CD4-positive, alpha-beta T cell treated with Interleukin-6 at 100 ng/mL for 8 hours (primary cell): ENCODE measurements at places on chromosomes 3 and 15.

DNA sequence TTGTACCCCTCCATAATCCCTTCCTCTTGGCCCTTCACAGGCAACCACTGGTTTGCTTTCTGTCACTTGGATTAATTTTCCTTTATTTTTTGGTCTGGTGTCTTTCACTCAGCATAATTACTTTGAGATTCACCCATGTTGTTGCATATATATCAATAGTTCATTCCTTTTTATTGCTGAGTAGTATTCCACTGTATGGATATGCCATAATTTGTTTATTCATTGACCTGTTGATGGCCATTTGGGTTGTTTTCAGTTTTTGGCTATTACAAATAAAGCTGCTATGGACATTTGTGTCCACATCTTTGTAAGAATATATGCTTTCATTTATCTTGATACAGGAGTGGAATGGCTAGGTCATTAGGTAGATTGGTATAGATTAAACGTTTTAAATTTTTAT lies 5.9 kb upstream of the ZNF621 start:
- no peak for DNase-seq

DNA sequence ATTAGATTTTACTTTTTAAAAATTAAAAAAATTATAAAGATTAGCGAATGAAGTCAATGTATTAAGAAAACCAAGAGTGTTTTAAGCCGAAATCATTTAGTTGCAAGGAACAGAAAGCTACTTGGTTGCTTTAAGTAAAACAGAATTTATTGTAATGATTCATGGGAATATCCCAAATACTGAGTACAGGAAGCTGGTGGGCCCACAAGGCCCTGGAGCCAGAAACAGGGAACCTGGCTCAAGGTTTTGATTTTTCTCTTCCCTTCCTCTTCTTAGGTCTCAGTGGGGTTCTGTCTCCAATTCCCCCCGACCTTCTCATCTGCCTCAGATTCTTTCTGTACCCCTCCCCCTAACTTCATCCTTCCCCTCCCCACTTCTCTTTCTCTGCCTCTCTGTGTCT lies 229.0 kb downstream of the TLE3 start:
- no peak for DNase-seq

GRCh38 chr15:68055224-68055705 lies 1.1 kb downstream of the PIAS1 start:
- DNase-seq, result peak; percentile 51

- DNase-seq, result peak; percentile 14
Observed at GRCh38 chr3:158434412-158435038, 136.5 kb upstream of the MLF1 start.

DNA sequence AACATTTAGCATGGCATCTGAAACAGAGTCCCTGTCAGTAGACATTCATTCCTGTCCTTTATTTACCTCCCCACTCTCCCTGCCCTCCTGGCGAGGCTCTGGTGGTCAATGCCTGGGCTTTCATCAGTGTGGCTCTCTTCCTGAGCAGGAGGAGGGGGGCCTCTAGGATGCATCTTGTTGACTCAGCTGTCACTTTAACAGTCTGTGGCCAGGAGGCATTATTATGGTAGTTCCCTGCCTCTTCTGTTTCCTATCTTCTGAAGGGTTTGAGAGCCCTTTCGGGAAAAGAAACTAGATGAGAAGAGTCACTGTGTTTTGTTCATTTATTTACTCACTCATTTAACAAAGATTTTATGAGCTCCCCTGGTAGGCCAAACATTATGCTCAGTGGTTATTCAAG lies 2.4 kb upstream of the PPP1R14D start:
- DNase-seq, result no peak

DNA sequence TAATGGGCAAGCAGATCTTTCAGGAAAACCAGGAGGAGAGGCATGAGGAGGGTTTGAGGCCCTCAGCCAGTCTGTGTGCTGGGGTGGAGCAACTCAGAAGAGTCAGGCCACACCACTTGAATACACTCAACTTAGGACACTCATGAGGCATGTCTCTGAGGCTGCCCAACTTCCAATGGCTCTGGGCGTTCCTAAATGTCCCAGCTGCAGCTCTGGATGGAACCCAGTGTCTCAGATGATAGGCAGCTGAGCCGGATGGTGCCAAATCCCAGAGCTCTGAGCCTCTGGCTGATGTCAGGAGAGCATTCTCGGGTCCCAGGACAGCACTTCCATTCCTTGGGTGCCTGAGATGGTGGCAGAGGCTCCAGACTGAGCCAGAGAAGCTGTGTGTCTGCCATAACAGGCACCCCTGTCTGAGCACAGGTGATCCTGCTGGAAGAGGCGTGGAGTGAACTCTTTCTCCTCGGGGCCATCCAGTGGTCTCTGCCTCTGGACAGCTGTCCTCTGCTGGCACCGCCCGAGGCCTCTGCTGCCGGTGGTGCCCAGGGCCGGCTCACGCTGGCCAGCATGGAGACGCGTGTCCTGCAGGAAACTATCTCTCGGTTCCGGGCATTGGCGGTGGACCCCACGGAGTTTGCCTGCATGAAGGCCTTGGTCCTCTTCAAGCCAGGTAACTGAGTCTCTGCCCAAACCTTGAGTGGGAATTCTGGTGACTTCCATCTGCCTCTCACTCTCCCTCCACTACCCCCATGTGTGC lies 2.8 kb downstream of the NR2E3 start:
- DNase-seq, result no peak

DNA sequence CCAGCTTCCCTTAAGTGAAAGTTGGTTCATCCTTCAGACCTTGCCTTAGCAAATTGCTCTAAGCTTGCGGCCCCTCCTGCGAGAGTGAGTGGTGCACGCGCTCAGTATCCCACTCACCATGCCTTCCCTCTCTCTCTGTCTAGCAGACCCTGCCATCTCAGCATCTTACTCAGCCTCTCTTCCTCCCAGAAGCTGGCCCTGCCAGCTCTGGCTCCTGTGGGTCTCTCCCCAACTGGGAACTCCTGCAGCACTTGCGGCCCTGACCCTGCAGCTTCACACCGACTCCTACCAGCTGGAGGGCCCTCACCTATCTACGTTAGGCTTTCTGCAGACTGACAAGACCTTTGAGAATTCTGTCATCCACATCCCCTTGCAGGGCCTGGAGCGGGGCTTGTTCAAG lies 286.1 kb upstream of the TLE3 start:
- DNase-seq, result no peak

GRCh38 chr15:48063411-48063985 lies 57.3 kb upstream of the SLC24A5 start:
- DNase-seq, result no peak

DNA sequence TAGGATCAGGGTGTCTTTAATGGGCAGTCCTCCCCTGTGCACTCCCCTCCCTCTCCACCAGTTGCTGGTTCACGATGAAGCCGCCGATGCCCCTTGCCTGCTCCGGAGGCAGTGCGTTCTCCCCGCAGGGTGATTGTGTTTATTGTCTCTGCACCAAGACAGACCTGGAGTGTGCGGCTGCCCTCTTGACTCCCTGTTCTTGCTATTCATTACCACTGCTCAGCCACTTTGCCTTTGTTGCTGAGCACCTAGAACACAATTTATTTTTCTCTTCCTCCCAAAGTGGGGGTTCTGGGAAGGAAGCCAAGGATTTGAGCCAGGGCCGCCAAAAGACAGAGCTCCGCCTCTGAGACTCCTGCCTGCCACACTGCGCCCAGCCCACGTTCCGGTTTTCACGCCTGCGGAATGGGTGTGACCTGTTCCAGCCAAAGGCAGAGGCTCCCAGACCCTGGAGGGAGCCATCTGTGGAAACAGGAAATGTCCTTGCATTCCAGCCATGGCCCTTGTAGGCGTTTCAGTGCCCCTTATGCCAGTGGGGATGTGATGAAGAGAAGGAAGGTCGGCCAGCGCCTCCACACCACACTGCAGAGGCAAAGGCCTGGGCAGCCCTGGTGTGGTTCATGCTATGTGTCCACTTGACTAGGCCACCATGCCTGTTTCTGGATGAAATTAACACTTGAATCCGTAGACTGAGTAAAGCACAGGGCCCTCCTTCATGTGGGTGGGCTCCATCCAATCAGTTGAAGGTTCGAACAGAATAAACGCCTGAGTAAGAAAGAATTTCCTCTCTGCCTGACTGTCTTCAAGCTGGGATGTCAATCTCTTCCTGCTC lies 85.8 kb downstream of the HMG20A start:
- no peak for DNase-seq

DNA sequence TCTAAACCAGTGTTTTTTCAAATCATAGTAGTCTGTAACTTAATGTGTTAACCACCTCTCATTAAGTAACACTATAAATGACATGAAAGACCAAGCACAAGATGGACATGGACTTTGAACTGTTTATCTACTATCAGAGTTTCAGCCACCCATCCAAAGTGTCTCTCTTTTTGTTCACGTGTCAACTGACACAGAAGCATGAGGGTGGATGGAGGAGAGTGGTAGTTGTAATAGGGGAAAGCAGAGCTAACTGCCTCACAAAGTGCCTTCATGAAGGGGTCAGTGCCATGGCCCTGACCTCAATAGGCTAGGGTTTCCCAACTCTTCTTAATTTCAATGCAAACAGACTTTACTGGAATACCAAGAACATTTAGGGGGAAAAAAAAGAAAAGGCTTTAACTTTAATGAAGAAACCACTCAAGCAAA lies 32.1 kb upstream of the TRPM7 start:
- DNase-seq, result no peak

- DNase-seq, result peak; percentile 71
Observed at GRCh38 chr3:108125550-108126071, 34.8 kb upstream of the CD47 start.

- no peak for DNase-seq
Observed at GRCh38 chr3:34363881-34364280, 565.5 kb downstream of the PDCD6IP start.

DNA sequence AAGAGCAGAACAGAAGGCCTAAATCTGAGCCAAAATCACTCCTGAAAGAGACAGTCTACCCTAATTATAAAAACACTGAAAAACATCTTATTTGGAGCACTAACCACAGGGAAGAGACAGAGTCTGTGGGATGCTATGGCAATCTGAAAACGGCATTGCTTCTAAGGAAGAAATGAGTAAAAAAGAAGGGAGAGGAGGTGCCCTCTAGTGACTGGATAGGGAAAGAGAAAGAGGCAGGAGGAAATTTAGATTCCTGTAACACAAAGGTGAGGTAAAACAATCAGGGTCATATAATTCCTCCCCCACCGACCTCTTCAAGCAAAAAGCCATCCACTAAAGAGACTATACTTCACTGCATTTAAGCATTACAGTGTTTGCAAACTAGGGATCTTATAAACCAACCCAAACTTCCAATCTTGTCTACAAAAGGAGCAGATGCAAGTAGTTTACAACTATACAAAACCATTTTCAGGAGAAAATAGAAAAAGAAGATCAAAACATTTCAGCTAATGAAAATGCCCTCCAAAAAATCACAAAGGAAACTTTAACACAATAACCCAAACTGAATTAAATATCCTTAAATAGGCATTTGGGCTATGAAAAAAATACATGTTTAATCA lies 32.6 kb downstream of the HACD2 start:
- DNase-seq, result no peak

DNA sequence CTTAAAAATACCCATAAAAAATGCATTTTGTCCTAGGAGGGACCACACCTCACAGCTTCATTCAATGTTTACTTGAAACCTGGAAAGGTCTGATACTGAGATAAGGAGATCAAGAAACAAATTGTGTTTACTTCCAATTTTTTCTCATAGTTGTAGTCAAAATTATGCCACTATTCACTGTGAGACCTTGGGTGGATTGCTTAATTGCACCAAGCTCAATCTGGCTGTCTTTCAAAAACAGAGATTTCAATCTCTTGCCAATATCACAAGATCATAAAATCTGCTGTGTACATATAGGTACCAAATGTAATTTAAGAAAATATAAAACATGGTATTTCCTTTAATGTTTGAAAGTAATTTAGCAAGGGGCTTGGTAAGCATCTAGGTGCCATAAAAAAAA lies 186.4 kb upstream of the THBS1 start:
- no peak for DNase-seq

GRCh38 chr3:45793482-45794176 lies 2.7 kb downstream of the SLC6A20 start:
- no peak for DNase-seq

DNA sequence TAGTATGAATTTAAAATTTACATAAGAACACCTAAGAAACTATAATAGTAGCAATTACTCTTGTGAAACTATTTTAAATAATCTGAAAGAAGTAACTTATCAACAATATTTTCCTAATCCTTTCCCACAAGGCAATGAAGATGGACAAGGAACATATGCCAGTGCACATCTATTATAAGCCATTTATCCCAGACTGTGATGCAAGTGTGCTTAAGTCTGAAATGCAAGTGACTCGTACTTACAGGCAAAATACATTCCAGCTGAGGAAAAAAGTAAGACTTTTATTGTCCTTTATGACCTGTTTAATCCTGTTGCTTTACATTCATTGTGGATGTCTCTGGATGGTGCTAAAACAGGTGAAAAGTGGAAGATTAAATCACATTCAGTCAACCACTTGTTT lies 709.4 kb downstream of the ZNF385D start:
- DNase-seq, result no peak

DNA sequence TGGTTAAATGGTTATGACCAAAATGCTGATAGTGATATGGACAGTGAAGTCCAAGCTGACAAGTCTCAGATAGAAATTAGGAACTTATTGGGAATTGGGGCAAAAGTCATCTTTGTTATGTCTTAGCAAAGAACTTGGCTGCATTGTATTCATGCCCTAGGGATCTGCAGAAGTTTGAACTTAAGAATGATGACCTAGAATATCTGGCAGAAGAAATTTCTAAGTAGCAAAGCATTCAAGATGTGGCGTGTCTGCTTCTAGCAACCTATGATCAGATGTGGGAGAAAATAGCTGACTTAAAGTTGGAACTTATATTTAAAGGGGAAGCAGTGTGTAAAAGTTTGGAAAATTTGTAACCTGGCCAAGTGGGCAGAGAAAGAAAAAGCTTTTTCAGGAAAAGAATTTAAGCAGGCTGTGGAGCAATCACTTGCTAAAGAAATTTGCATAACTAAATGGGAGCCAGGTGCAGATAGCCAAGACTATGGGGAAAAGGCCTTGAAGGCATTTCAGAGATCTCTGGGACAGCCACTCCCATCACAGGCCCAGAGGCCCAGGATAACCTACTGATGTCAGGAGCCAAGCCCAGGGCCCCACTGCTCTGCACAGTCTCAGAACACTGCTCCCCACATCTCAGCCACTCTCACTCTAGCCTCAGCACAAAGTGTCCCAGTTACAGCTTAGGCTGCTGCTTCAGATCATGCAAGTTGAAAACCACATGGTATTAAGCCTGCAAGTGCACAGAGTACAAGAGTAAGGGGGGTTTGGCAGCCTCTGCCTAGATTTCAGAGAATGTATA lies 147.8 kb upstream of the TGFBR2 start:
- no peak for DNase-seq

GRCh38 chr3:192026661-192027060 lies 565.7 kb downstream of the PYDC2 start:
- DNase-seq, result no peak

- no peak for DNase-seq
Observed at GRCh38 chr15:65904301-65904700, 35.0 kb downstream of the RAB11A start.

DNA sequence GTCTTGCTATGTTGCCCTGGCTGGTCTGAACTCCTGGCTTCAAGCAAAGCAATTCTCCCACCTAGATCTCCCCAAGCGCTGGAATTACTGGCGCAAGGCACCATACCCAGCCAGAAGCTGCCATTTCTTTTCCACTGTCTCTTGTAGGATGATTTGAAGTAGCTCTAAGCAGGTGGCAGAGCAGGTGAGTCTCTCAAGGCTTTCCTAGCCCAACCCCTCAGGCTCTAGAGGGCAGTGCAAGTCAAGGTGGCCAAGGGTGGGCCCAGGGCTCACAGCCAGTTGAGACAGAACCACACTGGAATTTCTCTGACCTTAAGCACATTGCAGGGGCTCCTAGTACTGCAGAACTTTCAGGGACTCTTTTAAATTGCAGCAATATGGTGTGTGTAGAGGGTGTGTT lies 15.6 kb upstream of the DAG1 start:
- DNase-seq, result no peak
